ENCODE measurements at places on chromosomes 1 and 21.

GRCh38 chr1:116874733-116875249 lies 34.9 kb upstream of the PTGFRN start:
- no peak for DNase-seq

- no peak for DNase-seq
These were observed 75.9 kb downstream of the IVNS1ABP start for GRCh38 chr1:185241127-185241526.

DNA sequence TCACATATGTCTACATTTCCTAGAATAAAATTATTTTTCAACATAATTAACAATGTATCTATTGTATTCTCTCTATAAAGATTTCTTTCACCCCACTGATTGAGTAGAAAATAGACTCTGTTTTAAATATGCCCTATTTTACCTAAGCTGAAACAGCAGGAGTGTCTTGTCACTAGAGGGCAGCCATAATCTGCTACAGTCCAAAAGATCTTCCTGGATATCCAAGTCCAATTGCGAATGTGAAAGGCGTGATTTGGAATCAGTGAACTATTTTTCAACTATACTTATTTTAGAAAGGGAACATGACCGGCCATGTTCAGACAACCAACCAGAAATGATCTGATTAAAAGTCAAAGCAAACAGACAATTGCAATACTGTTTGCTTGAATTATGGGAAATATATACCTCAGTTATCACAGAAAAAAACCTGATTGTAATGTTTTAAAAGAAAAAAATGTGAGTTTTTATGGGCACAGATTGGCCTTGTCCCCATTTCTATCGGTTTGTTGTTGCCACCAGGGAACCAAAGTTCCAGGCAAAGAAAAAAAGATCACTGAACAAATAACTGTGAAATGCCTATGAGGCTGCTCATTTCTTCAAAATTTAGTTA lies 1211.0 kb upstream of the ADGRL4 start:
- DNase-seq: no peak

DNA sequence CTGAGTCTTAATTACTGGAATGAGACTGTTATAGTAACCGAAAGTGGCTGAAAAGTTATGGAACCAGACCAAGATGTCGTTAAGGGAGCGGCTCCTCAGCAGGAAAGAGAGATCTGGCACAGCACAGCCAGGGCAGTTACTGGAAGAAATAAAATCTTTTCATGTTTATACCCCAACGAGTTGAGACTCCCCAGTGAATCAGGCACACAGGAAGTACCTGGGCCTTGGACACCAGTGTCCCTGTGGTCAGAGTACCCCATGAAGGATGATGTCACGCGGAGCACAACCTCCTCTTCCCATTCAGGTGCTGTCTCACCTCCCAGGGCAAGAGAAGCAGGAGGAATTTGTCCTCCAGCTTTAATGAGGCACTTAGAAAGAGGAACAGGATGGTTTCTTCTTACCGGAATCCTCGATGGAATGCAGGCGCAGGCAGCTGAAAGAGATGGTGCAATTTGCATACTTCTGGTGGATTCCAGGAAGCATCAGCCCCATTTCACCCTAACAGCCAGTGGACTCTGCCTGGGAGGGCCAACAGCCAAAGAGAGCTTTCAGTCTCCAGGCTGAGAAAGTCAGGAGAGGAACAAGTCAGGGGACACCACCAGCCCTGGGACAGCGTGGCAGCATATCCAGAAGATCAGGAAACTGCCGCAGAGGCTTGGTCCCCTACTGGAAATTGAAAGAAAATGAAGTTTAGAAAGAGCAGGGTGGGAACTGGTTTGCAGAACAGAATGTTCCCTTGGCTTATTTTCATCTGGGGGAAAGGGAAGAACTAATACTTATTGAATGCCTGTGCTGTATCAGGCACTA lies 35.9 kb upstream of the CTTNBP2NL start:
- DNase-seq: no peak

DNA sequence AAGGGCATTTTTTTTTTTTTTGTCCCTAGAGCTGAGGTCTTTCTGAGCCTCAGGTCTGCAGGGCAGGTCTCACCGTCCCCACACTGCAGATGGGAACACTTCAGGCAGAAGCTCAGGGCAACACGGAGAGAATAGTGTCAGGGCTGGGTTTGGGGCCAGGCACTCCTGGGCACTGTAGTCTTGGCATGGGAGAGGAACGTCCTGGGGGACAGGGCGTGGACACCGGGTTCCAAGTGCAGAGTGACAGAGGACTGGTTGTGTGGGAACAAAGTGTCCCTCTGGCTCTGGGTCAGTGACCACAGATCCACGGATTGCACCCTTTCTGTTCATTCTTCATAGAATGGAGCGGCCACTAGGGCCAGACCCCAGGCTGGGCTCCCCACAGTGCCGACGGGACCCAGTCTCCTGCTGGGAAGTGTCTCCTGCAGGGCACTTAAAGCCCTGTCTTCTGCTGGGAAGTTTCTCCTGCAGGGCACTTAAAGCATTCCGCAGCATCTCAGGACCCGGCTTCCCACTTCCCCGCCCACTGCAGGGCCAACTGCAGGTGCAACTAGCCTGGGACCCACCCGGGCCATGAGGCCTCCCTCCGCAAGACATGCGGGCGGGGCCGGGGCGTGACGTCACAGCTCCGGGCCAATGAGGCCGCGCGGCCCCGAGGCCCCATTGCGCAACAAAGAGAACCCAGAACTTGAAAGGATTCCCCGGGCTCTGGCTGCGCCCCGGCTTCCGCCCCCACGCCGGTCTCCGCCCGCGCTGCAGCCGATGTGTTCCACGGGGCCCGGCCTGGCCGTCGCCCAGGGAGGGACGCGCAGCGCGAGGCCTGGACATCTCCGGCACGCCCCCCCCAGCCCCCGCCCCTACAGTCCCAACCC lies 1.2 kb downstream of the GPR153 start:
- DNase-seq: no peak

DNA sequence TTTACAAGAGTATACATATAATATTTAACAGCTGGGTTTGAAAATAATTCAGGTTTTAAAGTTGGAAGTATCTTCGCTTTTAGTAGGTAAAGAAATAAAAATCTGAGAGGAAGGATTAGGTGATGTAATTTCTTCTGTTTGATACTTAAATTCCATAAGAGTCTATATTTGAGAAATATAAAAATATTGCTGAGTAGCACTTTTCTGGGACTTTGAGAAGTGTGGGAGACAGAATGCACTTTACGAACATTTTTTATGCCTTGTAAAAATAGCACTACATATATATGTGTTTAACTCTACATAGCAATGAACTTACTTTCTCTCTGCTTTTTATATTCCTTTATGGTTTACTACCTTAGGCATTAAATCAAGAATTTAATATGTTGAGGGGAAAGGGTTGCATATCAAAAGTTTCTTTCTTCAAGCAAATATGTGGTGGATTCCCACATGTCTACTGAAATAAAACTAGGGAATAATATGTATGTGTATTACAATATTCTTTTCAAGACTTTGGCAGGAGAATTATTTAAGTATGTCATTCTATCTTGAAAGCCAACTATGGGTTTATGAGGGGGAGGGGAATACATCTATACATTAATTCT lies 266.7 kb upstream of the ADAMTS5 start:
- no peak for DNase-seq

DNA sequence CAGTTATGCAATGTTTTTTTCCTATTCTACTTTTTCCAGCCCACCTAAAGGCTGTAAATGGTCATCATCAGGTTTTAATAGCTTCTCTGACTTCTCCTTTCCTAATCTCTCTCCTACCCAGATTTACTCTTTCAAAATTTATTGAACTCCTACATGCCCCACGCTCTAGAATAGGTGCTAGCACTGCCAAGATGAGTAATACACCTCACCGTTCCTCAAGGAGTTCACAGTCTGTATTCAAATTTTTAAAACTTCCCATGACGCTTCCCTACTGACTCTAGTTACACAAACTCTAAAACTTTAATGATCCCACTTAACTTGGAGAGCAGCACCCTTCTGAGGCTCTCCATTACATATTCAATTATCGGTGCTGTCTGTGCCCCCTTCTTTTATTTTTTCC lies 51.6 kb downstream of the ALG14 start:
- no peak for DNase-seq
